DND-41 (cell line): ENCODE measurements at places on chromosomes 2 and 18.

DNA sequence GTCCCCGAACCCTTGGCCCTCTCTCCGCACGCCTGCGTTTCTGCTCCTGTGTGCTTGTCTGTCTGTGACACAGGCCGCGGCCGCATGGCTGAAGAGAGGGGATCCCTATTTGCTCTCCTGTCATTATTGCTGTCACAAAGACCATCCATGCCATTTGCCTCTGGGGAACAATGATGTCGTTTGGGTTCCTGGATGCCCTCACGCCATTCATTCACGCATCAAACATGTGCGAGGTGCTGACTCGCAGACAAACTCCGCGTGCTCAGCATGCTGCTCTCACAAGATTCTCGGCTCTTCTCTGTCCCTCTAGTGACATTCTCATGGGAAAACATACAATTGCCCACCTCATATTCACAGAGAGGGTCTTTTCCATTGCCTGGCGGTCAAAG, 67.8 kb downstream of the ASB1 start:
- DNase-seq, result no peak

GRCh38 chr18:31612124-31612523, 20.4 kb downstream of the TTR start:
- no peak for DNase-seq

GRCh38 chr2:121626777-121627524, 22.3 kb downstream of the CLASP1 start:
- DNase-seq, result no peak

- no peak for DNase-seq
Measured at GRCh38 chr2:234502285-234502918, 5.5 kb upstream of the ARL4C start.

DNA sequence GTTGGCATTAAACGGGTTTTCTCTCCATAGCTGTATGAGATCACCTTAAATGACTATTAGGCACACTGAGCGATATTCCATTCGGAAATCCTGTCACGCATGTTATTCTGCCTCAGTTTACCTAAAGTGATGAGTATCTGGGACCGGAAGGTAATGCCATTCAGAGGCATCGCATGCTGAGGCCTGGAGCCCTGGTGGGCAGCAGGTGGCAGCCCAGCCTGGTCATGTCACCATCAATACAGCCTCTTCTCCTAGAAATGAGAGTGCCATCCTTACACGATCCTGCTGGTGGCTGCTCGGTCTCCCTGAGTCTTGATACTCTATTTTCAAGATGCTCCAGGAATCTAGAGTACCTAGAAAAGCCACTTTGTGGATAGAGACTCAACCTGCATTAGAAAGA, 119.8 kb downstream of the EIPR1 start:
- DNase-seq, result no peak

- DNase-seq, result no peak
Measured at GRCh38 chr2:133266041-133266925, 302.0 kb downstream of the NCKAP5 start.

DNA sequence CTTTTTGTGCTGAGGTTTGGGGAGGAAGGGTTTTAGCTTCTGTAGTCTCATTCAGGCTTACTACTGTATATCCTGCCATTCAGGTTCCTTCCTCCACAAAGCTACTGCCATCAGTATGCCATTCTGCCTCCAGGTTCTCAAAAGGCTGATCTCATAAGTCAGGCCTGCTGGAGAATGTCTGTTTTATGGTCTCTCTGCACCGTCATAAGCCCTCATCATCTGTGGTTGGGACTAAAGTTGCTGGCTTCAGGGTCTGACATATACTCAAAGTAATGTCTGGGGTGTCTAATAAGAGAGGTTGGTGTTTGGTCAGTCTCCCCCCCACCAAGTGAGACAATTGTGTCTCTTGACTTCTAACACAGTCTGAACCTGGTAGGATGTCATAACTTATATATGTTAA, 36.2 kb upstream of the CCBE1 start:
- no peak for DNase-seq

- DNase-seq, result no peak
Measured at GRCh38 chr2:166375736-166376487, at the start of gene SCN9A. SCN9A (minus strand) TSS chr2:166375944; CDS start chr2:166311756, 64,188 bp downstream.
